Glutamatergic neuron (in vitro differentiated cells): ENCODE measurements at places on chromosomes 13 and 19.

GRCh38 chr19:368630-369024, 24.0 kb upstream of the MIER2 start:
- no peak for DNase-seq

GRCh38 chr19:3142292-3142670, 6.4 kb downstream of the GNA15 start:
- DNase-seq: no peak

DNA sequence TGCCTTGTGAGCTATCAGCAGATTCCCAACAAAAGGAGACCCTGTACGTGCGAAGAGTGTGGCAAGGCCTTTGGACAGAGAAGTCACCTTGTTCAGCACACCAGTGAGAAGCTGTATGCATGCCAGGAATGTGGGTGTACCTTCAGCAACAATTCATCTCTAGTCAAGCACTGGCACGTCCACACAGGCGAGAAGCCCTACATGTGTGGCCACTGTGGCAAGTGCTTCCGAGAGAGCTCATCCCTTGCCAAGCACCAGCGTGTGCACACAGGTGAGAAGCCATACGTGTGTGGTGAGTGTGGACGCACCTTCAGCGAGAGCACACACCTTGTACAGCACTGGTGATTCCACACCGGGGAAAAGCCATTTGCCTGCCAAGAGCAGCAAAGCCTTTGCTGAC, 7.6 kb upstream of the ZSCAN22 start:
- no peak for DNase-seq

GRCh38 chr19:11539495-11540365, 1.1 kb downstream of the CNN1 start:
- peak; percentile 40 for DNase-seq

DNA sequence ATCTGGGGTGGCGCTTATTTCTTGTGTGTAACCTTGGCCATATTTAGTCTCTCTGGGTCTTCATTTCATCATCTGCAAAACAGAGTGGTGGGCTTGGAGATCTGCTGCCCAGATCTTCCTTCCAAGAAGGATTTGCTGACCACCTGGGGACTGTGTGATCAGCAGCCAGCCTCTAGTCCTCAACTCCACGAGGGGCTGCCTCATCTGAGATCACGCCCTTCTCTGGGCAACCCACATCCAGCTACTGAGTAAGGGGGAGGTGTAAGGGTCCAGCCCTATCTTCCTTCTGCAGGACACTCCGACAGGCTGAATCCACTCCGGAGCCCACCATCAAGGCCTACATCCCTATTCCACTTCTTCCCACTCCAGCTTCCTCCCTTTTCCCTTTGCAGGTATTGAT, 57.9 kb downstream of the CHST8 start:
- DNase-seq: no peak

- no peak for DNase-seq
Measured at GRCh38 chr13:34465423-34465922, 476.6 kb upstream of the NBEA start.

GRCh38 chr13:59533561-59534555, 629.9 kb downstream of the DIAPH3 start:
- no peak for DNase-seq

DNA sequence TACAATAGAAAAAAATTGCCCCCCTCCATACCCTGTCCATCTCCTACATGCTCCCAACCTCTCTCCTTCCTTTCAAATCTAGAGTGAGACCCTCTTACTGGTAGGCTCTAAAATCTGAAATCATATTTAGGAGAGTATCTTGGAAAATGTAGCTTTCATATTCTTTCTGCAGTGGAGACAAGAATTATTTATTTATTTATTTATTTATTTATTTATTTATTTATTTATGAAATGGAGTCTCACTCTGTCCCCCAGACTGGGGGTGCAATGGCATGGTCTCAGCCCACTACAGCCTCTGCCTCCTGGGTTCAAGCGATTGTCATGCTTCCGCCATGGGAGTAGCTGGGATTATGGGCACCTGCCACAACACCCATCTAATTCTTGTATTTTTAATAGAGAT, 174.1 kb upstream of the MYO16 start:
- DNase-seq: no peak

DNA sequence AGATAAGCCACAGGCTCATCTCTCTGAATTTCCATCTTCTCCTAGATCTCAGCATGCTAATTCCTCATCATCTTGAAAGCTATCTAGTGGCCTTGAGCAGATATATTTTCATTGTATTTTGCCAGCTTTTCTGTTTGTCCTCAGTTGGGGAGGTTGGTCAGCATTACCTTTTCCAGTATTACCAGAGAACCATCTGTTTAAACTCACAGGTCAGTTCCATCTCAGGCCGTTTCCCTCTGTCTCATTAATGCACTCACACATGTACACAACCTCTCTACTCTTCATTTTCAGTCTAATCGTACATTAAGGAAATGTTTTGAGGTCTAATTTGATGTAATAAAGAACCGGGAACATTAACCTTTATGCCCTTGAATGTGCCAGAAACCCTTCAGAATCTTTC, 29.7 kb downstream of the USPL1 start:
- no peak for DNase-seq

- DNase-seq: no peak
Measured at GRCh38 chr13:112058519-112058873, 8.5 kb upstream of the SOX1 start.

DNA sequence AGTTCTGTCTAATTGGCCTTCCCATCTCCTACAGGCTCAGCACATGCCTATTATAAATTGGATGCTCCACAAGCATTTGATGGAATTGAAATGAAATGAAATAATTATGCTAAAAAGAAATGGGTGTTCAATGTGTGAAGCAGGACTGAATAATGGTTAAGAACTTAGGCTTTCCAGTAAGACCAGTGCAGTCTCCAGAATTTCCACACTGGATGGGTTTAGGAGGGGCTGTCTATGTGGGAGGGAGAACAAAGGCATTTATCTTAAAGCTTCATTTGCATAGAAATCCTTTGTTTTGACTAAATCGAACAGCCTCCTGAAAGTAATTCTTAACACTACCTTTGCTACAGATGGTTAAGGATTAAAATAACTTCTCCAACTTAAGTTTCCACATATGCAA, 47.9 kb upstream of the KL start:
- DNase-seq: no peak

GRCh38 chr19:29329460-29330134, 116.6 kb upstream of the UQCRFS1 start:
- no peak for DNase-seq
